ENCODE measurements at places on chromosomes 4 and X. TPM values are rescaled to one million over a fixed set of nuclear protein-coding genes. Genes with fewer than 3 reads are reported as not detected.

Gene SYTL5
- not detected for total RNA-seq

- no peak for DNase-seq
- no peaks in the 10 kb centered on the region for H3K27me3 ChIP-seq
- H3K36me3 ChIP-seq = peaks cover 17% of the 10 kb centered on the region
Measured at GRCh38 chr4:169716677-169717076, 41.1 kb downstream of the HPF1 start.

GRCh38 chr4:8548731-8549351, 31.4 kb upstream of the GPR78 start:
- no peak overlapping the region for H3K4me3 ChIP-seq
- H3K27me3 ChIP-seq = no peaks in the 10 kb centered on the region
- H3K27ac ChIP-seq = no peak overlapping the region
- H3K4me1 ChIP-seq = no peaks in the 10 kb centered on the region
- H3K36me3 ChIP-seq = no peaks in the 10 kb centered on the region

GRCh38 chr4:151865312-151865711, 104.5 kb upstream of the GATB start:
- H3K27ac ChIP-seq = no peak overlapping the region
- DNase-seq = no peak
- no peaks in the 10 kb centered on the region for H3K36me3 ChIP-seq

DNA sequence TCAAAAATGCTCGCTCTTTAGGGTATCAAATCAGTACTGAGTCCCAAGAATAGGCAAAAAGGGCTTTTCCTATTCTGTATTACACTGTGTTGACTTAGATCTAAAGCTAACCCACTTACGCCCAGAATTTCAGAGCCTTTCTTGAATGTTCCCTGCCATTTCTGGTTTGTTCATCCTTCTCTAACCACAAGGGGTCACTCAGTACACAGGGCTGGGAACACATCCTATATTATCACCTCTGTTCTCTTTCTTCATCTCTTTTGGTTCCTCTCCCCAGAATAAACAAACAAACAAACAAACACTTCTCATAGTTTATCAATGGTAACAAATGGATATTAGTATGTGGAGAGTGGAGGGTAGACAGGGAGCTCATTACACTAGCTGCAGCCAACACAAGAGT, 25.5 kb upstream of the MORC4 start:
- no peaks in the 10 kb centered on the region for H3K4me1 ChIP-seq
- no peaks in the 10 kb centered on the region for H3K36me3 ChIP-seq
- no peak for DNase-seq
- H3K27ac ChIP-seq = no peak overlapping the region

Data from activated CD8-positive, alpha-beta T cell treated with anti-CD3 and anti-CD28 coated beads for 36 hours (primary cell).